ENCODE measurements at places on chromosomes 7 and 10.
A peak's percentile ranks its signal among the peaks of the same experiment; 100 is the strongest.

DNA sequence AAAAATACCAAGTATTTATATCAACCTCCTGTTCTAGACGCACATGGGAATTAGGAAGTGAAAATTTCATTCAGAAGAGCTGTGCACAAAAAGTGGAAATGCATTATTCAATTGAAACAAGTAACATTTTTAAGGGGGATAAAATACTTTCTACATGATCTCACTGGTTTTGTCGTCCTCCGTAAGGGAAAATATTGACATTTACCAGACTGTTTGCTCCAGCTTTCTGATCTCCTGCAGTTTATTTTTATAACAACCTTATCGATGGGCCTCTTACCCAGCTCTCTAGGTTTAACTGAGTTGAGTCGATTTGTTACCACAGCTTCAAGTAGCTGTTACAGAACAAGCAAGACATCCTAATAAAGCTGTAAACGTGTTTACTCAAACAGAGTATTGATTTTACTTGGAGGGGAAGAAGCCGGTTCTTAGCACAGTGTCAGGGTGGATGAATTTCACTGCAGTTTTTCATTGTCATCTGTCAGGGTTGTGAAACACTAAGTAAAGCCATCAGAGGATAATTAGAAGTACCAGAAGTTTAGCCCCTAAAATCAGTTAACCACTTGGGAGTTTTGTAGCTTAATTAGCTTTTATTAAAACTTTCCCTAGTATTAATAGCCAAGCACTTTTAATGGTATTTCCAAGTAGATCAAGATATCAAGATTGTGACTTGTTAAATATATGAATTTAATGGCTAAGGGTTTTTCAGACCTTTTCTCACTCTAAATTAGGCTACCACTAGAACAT is 142.6 kb upstream of the KAT6B start:
- peak; percentile 3 for DNase-seq

GRCh38 chr10:124256151-124256550 is 162.6 kb downstream of the OAT start:
- DNase-seq: no peak

DNA sequence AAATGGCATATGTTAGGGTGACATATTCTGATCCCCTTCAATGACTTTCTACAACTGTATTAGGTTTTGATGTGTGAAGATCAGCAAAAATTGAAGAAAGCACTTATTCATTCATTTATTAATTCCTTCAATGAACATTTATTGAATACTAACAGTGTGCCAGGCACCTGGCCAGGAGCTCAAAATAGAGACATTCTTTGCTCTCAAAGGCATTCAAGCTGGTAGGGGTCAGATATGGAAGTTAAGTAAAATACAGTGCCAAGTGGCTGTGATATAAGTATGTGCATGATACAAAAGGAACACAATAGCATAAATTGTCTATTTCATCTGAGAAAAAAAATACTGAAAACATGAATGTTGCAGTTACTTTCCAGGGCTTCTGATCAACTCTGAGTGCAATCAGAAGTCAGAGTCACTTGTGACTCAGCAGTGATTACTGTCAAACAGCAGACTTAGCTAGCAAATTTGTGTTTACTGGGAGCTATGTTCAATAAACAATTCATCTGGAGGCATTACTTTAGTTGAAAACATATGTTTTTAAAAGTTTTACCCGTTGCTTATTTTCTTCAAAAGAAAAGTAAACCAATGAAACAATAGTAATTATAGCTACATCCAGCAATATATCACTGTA is 60.4 kb upstream of the CACNB2 start:
- DNase-seq: no peak

DNA sequence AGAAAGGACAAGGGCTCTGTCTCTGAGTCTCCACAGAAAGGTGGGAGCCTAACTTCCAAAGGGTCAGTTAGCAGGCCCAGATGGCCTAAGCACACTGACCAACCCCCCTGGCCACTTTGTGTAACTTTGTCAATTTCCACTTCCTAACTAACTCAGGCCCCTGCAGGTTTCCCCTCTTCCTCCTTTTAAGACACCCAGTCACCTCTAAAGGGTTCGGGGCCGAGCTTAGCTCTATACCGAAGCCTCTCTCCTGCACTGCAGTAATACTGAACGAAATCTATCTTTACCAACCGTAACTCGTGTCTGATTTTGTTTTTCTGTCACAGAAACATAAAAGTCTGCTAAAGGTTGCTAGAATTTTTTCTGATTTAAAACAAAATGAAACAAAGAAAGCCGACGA is 44.4 kb downstream of the CCDC3 start:
- DNase-seq: no peak

GRCh38 chr7:150954201-150954985 is 23.7 kb downstream of the KCNH2 start:
- DNase-seq: no peak
